Kasumi-1 (cell line): ENCODE measurements at places on chromosomes 11 and 22.

DNA sequence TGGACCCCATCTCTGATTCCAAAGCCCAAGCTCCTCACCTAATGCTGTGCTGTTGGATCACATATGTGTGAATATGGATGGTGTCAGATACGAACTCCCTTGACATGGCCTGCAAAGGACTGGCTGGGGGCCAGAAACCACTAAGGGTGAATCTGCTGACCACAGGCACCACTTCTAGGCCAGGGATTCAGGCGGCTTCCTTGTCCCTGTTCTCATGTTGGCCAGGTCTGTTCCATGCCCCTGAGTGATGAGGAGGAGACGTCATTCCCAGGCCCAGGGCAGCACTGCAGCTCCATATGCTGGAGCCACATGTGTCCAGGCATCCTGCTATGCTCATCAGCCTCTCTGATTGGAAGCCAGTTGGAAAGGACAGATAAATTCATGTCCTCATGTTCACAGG is 130.0 kb upstream of the BDNF start:
- no peak for DNase-seq

- no peak for DNase-seq
These were observed 32.5 kb upstream of the GRAMD4 start for GRCh38 chr22:46587492-46588278.

- no peak for DNase-seq
These were observed 25.8 kb upstream of the P2RY6 start for GRCh38 chr11:73246303-73246702.

DNA sequence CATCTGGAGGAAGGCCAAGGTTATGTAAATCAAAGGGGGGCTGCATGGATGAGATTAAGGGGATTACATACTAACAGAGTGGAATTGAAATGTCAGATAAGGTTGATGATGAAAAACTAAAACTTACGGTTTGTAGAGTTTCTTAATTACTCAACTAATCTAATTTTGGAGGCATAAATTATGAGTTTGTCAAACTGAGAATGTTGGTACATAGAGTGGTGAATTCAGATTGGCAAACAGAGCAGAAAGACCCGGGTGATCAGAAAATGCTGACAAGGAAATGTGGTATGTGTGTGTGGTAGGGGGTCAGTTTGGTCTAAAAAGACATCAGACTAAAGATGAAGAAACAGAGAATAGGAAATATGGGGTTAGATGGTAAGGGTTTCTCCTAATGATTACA is 11.0 kb downstream of the MS4A6E start:
- DNase-seq, result no peak

DNA sequence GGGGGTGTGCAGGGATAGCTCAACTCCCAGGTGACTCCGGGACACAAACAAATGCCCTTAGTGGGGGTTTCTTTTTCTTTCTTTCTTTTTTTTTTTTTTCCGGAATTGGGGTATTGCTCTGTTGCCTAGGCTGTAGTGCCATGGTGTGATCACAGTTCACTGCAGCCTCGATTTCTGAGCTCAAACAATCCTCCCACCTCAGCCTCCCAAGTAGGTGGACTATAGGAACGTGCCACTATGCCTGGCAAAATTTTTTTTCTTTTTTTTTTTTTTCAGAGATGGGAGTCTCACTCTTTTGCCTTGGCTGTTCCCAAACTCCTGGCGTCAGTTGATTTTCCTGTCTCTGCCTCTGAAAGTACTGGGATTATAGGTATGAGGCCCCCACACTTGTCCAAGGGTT is 13.8 kb upstream of the ZNF280A start:
- DNase-seq, result no peak

GRCh38 chr22:40433416-40434090 is 63.2 kb downstream of the SGSM3 start:
- no peak for DNase-seq

- no peak for DNase-seq
These were observed 83.7 kb downstream of the TRIM29 start for GRCh38 chr11:120054016-120054752.

GRCh38 chr11:123255909-123256308 is 60.9 kb upstream of the CLMP start:
- DNase-seq, result no peak

GRCh38 chr22:32474635-32475467 is at the start of gene FBXO7:
Gene FBXO7 (plus strand): TSS chr22:32474811. CDS start chr22:32475003, 192 bp downstream.
- DNase-seq, result peak; percentile 78

GRCh38 chr11:7749456-7749855 is 43.2 kb upstream of the OVCH2 start:
- no peak for DNase-seq
